ENCODE measurements at places on chromosomes 6 and 20.

DNA sequence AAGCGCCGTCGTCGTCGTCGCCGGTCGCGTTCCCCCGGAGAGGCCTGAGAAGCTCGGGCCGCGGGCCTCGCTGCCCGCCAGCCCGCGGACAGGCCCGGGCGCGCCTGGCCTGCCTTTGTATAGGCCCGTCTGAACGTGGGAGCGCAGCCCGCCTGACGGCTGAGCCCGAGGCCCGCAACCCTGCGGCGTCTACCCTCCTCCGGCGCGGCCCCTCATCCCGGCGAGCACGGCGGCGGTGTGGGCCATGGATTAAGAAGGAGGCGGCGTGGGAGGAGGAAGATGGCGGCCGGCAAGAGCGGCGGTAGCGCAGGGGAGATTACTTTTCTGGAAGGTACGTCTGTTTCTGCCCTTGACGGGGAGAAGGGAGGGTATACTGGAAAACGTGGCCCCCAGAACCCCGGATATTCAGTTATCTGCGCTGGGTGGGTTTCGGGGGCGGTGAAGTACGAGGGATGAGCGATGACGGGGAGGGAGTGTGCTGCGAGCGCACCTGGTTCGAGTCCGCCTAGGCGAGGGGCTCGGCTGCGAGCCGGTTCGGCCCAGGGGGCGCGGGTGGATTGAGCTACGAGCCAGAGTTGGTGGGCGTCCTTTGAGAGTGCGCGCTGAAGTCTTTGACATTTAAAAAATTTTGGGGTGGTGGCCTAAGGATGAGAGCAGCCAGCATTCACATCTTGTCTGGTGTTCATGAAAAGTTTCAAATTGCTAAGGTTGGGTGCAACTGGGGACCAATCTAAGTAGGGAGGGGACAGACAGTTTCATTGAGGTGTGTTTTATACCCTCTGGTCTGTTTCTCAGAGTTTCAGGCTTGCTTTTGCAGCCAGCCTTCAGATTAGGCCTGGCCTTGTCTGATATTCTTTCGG is 796 bp downstream of the SENP6 start:
- DNase-seq, result peak; percentile 35

DNA sequence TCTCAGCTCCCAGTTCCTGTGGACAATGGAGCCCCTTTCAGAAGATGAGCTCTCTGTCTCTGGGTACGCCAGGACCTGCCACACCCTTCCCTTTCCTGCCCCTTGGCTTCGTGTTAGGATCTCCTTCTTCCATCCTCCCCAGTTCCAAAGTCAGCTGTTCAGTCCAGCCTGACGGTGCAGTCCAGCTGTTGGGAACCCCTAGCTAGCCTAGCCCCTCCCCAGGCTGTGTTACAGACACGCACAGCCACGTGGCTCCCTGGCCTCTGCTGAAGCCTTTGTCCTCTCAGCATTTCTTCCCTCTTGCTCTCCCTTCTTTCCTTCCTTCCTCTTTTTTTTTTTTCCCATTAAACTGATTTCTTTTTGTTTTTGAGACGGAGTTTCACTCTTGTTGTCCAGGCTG is 12.4 kb upstream of the TFAP2C start:
- DNase-seq, result no peak

GRCh38 chr20:45917790-45918141 is 5.8 kb upstream of the PLTP start:
- DNase-seq, result no peak

GRCh38 chr6:3850451-3851203 is 1.5 kb downstream of the FAM50B start:
- DNase-seq, result no peak

GRCh38 chr6:21277601-21278374 is 315.8 kb upstream of the SOX4 start:
- no peak for DNase-seq

- DNase-seq, result no peak
Measured at GRCh38 chr6:166928644-166929541, 27.5 kb downstream of the RNASET2 start.

DNA sequence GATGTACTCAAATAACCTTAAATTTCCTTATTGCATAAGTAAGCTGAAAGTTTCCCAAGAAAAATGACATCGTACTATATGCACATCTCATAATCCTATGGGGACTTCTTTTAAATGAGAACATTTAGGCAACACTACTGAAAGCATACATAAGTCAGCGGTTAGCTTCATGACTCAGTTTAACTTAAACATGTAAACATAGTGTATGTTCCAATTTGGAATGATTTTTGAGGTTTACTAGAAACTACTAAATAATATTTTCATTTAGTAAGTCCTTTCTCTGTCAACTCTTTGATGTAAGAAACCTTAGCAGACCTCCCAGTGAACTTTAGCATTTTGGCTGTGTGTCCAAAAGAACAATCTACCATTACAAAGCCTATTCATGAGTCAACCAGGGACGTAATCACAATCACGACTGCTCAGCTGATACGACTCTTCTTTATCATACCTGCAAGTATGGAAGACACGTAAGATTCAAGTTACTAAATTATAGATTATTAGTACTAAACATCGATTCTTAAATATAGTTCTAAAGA is 19.3 kb downstream of the HIVEP2 start:
- DNase-seq, result no peak

- DNase-seq, result no peak
Measured at GRCh38 chr6:3385660-3386151, 71.1 kb downstream of the SLC22A23 start.

DNA sequence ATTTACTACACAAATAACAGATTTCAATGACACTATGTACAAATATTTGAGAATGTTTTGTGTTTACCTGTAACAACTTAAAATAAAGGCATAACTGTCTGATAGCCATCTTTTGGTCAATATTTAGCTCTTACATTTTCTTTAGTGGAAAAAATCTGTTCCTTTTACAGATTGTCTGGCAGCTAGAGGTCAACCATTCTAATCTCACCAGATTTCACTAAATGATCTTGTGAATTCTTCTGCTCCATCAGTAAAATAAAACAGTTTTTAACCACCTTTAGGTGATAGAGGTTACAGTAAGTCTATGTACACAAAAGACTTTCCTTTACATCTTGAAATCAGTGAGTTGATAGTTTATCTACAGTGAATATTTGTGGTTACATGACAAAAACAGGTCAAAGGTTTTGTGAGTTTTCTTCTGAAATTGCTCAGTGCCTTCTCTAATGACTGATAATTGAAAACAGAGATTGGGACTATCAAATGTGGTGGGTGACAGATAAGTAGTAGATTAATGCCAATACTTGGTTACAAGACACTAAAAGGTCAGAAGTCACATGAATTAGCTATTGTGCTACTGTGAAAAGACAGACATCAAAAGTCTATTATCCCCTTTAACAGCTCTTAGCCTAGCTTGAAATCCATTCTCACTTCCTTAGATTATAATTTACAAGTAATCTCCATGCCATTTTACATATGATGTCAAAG is 47.4 kb downstream of the BMP5 start:
- DNase-seq, result no peak

DNA sequence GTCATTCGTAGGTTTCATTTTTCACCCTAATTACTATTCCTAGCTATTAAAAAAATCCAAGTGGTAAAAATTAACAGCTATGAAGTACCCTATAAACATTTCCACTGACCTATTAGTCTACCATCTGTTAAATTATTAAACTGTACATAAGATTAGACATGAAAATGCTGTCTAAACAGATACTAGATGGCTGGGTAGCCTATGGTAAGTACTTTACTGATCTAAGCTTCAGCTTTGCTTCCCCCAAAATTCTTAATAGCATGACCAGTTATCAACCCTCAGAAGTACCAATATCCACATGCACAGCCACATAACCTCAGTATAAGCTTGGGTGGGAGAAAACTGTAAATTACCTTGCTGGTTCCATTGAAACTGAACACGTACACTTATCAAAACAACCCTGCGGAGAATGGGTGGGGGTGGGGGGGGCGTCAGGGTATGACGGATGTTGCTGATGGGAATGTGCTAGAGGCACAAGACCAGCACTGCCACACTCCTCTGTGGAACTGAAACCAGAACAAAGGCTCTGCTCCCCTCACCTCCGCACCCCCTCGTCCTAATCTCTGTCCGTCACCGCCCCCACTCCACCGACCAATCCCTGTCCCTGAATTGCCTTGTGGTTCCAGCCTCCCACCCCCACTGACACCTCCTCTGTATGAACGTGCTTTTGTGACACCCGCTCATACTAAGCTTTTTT is 45.3 kb downstream of the B4GALT5 start:
- no peak for DNase-seq

DNA sequence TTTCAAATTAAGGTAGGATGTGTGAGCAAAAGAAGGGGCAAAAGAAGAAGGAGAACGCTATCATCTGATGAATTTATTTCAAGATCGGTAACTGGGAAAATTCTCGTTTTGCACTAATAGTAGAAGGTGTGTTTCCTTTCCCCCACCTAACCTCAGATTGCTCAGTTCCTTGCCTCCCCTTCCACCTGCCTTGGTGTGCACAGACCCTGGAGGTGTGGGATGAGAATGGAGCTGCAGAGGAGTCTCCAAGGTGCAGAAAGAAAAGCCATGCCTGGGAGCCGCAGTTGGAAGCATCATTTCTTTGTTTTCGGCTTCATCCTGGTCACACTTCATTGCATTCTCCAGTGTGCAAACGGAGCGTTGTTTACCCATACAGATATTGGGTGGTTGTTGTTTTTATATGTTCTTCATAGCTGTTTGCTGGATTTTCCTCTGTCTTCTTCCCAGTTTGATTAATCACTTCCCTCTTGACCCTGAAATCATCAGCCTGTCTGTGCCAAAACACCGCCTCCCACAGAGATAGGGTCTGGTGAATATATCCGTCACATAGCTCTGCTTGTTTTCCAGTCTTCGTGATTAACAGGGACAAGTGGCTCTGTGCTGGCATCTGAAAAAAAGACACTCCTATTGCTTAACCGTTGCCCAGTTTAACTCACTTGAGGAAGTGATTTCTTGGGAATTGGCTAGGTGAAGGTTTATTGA is 40.2 kb upstream of the NEDD9 start:
- no peak for DNase-seq

DNA sequence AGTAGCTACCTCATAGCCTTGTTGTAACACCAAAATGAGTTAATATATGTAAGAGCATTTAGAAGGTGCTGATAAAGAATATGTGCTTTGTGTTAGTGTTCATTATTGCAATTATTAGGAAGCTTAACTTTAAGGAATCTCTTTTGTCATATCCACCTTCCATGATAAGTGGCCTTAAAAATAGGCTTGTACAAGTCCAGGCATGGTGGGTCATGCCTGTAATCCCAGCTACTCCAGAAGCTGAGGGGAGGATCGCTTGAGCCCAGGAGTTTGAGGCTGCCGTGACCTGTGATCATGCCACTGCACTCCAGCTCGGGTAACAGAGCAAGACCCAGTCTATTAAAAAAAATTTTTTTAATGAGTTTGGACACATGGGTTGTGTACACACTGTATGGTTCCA is 285.5 kb downstream of the ZFAND3 start:
- no peak for DNase-seq

DNA sequence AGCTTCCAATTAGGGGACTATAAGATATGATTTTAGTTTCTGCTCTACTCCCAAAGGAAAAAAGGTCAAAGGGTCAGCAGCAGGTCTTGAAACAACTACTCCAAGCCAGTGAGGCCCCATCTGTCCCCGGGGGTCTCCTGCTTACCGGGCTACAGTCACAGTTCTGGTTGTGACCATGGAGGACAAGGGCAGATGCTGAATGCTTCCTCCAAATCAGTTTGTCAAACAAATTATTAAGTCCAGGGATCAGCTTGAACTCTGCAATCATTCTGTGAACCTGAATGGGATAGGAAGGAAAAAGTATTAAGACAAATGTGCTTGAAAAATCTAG is 60.2 kb downstream of the MYH7B start:
- DNase-seq, result no peak

GRCh38 chr20:24742436-24742835 is 206.6 kb upstream of the CST7 start:
- no peak for DNase-seq

DNA sequence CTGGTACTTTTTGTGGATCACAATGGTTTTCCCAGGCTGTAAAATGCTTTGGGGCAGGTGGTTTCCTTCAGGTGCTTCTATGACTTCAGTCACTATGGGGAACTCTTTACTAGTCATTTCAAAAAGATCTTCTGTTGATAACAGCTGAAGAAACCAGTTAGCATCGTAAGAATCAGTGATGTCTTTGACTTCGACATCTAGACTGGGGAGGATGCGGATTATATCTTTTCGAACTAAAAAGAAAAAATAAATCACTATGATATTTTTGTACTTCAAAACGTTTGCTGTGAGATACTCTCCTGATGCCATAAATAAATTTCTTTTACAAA is 87.2 kb downstream of the THEMIS start:
- no peak for DNase-seq

- DNase-seq, result no peak
Measured at GRCh38 chr6:166597711-166598440, 11.4 kb upstream of the RAMACL start.

DNA sequence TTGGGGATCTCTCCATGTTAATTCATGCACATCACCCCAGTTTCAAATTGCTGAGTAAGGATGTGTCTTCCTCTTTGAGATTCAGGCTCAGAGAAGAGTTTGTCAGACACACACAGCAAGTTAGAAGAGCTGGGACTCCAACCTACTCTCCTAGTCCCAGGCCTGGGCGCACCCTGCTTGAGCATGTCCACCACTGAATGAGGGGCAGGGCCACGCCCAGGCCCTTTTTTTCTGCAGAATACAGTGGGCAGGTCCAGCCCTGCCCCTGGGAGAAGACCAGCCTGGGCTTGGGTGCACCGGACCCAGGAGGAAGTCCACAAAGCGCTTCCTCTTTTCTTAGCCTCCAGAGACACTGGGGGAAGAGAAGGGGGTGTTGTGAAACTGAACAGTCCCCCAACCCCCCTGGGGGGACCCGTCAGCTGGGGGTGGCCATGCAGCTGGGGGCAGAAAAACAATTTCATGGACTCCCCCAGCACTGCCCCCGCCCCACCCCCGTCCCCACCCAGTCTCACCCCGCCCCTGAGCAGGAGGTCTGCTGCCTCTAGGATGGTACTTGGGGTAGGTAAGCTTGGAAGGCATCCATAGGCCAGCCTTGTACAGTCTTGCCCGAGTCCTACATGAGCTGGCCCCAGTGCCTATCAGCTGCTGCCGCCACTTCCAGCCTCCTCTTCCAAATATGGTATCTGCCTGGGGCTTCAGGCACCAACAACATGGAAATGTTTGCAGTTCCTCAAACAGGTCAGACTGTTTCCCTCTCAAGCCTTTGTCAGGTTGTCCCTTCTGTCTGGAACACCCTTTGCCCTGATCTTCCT is 11.7 kb upstream of the HCK start:
- DNase-seq, result peak; percentile 6

DNA sequence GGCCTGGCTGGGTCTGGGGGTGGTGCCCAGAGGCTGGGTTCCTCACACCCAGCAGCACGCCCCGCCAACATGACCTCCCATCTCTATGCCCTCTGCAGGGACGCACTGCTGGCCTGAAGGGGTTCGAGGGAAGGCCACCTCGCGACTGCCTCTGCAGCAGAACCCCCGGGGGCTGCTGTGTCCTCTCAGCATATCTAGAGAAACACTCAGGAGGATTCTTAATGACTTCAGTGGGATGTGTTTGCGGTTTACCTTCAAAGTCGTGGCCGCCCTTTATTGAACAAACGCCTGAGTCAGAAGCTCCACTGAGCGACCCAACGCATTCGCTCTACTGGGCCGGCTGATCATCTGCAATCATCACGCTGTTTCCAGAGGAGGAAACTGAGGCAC is 54.8 kb upstream of the GATA5 start:
- DNase-seq, result no peak

GRCh38 chr6:14705841-14706377 is 540.0 kb upstream of the JARID2 start:
- no peak for DNase-seq

Measured in NCI-H1694 treated with DMSO at 0.1 percent for 48 hours (cell line).